ENCODE measurements at places on chromosomes 12 and 14.

GRCh38 chr12:29730481-29730880 lies 53.3 kb downstream of the TMTC1 start:
- no peak for DNase-seq

DNA sequence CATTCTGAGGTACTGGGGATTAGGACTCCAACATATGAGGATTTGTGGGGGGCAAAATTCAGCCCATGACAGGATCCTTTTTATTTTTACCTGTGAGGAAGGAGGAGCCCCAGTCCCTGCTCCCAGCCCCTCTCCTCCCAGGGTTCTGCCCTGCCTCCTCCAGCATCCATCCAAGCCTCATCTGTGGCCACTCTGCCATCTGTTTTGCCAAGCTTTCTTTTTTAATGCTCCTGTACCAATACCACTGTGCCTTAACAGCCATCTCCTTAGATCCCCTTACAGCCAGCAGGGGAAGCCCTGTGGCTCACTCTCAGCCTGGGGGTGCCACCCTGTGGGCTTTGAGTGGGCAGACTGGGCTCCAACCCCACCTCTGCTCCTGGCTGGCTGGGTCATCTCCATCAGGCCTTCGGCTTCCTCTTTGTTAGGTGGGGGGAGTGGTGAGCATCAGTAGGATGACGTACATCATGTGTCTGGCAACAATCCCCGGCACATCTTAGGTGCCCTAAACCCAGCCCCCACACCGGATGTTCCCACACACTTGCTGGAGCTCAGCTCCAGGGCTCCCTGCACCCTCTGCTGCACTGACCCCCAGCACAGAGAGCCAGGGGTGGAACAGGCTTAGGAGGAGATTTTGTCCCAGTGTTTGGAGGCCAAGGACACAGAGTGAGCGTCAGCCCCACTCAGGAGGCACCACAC lies 40.2 kb downstream of the CYP46A1 start:
- no peak for DNase-seq

- no peak for DNase-seq
Measured at GRCh38 chr14:104145826-104146601, 7.6 kb downstream of the KIF26A start.

DNA sequence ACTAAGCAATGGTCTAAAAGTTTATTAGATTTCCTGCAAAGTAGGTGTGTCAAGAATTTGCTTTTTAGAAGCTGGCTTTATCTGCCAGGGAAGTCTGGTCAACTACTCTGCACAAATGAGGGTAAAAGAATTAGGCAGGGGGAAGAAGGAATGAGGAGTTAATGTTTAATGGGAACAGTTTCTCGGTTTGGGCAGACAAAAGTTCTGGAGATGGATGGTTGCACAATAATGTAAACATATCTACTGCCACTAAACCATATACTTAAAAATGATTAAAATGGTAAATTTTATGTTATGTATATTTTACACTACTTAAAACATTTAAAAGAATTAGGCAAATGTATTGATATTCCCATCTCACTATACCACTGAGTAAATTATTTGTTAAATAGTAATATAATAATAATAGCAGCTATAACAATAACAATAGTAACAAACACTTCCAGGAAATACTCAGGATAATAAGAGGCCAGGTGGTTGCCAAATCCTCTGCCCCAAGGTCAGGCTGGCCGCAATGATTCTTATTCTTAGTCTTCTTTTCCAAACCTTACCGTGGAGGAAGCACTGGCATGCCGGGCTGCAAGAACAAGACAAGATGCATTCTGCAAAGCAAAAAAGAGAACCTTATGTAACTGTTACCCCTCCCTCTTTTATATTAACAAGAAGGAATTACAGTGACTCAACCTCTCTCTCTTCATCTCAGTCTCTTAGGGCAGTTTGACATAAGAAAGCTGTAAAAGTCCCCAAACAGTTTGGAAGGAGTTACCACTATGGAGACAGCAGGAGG lies 13.9 kb downstream of the CS start:
- DNase-seq: no peak

GRCh38 chr12:122106843-122107242 lies 28.3 kb downstream of the MLXIP start:
- no peak for DNase-seq

DNA sequence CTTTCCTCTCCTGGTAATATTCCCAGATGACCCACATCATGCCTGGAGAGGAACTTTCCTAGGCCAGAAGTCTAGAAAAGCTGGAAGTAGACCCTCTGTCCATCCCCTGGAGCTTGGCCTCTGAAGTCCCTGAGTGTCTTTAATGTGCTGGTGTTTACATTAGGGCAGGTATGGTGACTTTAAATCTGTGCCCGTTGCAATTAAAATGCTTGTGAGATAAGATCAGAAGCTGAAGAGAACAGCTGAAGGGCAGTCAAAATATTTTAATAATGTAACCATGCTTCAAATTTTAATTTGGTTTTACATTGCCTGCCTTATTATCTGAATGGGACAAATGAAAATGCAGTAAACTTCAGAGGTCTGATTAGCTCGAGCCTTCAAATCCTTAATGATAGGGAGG lies 1022.5 kb downstream of the BCL11B start:
- no peak for DNase-seq

DNA sequence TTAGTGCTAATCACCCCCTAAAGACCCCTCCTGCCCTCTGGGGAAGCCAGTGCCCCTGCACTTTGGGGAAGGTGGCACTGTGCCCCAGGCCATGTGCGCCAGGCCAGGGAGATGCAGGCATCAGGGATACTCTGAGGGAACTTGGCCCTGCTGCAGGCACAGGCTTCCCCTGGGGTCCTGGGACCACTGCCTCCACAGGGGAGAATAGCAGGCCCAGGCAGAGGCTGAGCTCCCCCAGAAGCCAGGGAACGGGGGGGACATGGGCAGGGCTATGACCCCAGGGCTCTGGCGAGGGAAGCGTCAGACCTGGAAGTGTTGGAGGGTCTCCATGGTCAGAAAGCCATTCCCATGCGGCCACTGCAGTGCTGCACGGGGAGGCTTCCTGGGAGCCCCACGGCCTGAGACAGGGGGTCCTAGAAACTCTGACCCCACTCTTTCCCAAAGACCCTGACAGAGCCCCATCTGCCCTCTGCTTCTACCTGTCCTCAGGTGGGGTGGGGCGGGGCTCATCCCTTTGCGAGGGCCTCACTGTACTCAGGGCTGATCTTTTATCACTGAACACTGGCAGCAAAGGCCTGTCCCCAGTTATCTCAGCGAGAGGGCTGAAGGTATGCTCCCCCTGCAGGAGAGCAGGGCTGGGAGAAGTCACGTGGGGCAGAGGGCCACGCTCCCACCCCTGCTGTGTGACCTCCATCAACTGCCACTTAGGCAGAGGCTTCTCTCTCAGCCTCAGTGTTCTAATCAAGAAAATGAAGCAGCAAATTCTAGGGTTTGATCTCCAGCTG lies 160.0 kb downstream of the CALM1 start:
- DNase-seq: no peak

DNA sequence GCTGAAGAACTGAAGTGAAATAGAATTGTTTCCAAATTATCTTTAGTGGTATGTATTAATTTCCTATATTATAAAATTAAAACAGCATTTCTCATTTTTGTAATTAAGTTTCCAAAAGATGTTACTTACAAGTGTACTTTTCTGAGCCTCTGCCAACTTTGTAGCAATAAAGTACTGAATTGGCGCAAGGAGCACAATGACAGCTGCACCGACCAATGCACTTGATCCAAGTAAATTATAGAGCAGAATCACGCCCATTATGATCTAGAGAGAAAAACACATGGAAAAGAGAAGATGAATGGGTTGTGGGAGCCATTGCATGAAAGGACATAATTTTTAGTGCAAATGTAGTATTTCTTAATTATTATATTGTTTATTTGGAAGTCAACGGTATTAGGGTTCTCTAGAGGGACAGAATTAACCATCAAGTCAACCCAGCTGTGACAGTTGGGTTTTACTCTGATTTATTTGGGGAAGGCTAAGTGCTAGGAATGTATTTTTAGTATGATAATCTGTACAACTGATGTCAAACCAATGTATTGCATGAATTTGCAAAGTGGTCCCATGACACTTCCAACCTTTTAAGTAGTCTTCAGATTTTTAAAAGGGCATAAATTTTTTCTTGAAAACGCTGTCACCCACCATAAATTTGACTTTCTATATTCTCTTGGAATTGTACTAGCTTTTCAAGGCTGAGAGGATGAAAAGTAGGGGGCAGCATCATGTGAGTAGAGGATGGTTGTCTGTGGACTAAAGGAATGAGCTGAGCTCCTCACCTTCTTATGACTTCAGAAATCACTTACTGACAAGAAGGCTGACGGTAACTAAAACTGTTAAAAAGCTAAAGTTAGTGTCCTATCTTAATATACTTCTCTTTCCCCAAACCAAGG lies 33.0 kb downstream of the ABCC9 start:
- DNase-seq: no peak

- DNase-seq: no peak
Measured at GRCh38 chr14:57884175-57884574, 18.3 kb upstream of the SLC35F4 start.

- no peak for DNase-seq
Measured at GRCh38 chr14:83287300-83287699, 1753.6 kb upstream of the SEL1L start.
